ENCODE measurements at places on chromosomes 13 and 19. TPM values are rescaled to one million over a fixed set of nuclear protein-coding genes. Genes with fewer than 3 reads are reported as not detected.

The ZNF541 gene
- 0.16 TPM for total RNA-seq

The POU2F2 gene
- total RNA-seq: 0.96 TPM

The PCDH9 gene
- total RNA-seq: 0.37 TPM

The ITGBL1 gene
- total RNA-seq: not detected

The COLGALT1 gene
- 38.6 TPM for total RNA-seq

The UHRF1 gene
- 20.6 TPM for total RNA-seq

The ZNF439 gene
- 14.6 TPM for total RNA-seq

The ZNF155 gene
- total RNA-seq: 6.0 TPM

DNA sequence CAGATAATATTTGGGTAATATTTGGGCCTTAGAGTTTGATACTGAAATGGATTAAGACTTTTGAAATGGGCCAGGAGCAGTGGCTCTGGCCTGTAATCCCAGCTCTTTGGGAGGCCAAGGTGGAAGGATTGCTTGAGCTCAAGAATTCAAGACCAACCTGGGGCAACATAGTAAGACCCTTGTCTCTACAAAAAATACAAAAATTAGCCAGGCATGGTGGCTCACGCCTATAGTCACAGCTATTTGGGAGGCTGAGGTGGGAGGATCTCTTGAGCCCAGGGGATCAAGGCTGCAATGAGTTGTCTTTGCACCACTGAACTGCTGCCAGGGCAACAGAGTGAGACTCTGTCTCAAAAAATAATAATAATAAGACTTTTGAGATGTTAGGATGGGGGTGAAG, 926 bp upstream of the ZNF836 start:
- H3K36me3 ChIP-seq: no peaks in the 10 kb centered on the region
- H3K4me3 ChIP-seq: no peak overlapping the region
- no peaks in the 10 kb centered on the region for H3K4me1 ChIP-seq
- H3K27ac ChIP-seq: no peak overlapping the region
- H3K27me3 ChIP-seq: no peaks in the 10 kb centered on the region
- no peak for DNase-seq

- peak overlapping the region; percentile 99 for H3K27ac ChIP-seq
- no peak overlapping the region for H3K4me3 ChIP-seq
- H3K36me3 ChIP-seq: no peaks in the 10 kb centered on the region
- H3K27me3 ChIP-seq: no peaks in the 10 kb centered on the region
- DNase-seq: no peak
These were observed 1.9 kb downstream of the RAB11B start for GRCh38 chr19:8392017-8392591.

- H3K27me3 ChIP-seq: no peaks in the 10 kb centered on the region
- H3K4me3 ChIP-seq: no peak overlapping the region
- H3K36me3 ChIP-seq: no peaks in the 10 kb centered on the region
- peak overlapping the region; percentile 83 for H3K27ac ChIP-seq
These were observed 53.1 kb downstream of the ATP7B start for GRCh38 chr13:51958217-51958547.

DNA sequence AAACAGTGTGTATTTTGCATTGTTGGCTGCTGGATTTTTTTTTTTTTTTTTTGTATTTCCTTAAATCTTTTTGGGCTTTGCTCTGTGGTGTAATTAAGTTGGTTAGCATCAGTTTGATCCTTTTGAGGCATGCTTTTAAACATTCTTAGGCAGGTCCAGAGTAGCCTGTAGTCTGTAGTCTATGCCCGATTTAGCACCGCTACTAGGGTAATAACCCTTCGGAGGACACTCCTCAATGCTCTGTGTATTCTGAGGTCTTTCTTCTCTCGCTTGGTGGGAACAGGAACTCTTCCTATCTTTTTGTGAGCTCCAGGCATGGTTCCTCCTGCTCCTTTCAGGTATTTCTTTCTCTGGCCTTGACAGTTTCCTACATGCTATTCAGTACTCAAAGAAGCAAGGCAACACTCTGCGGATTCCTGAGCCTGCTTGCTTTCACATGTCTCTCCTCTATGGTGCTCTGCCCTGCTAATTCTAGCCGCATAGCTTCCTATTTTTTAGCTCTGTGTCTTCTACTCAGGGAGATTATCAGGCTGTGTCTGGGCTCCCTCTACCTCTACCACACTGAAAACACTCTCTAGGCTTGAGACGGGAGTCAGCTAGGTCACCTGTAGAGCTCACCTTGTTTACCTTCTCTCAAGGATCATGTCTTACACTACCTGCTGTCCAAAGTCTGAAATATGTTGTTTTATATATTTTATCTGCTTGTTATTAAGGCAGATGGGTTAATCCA, 195.1 kb downstream of the NDFIP2 start:
- no peaks in the 10 kb centered on the region for H3K27me3 ChIP-seq
- H3K36me3 ChIP-seq: no peaks in the 10 kb centered on the region
- no peak for DNase-seq
- H3K27ac ChIP-seq: no peak overlapping the region
- no peaks in the 10 kb centered on the region for H3K4me1 ChIP-seq

GRCh38 chr19:47447470-47448359, 24.0 kb downstream of the SLC8A2 start:
- peak; percentile 41 for DNase-seq
- H3K4me3 ChIP-seq: no peak overlapping the region
- no peak overlapping the region for H3K27ac ChIP-seq
- H3K36me3 ChIP-seq: no peaks in the 10 kb centered on the region
- H3K27me3 ChIP-seq: peaks cover 78% of the 10 kb centered on the region
- H3K4me1 ChIP-seq: no peaks in the 10 kb centered on the region

Data from transverse colon (tissue), 4 donors.